ENCODE measurements at places on chromosomes 13 and 19.
A peak's percentile ranks its signal among the peaks of the same experiment; 100 is the strongest.

- DNase-seq: peak; percentile 10
Observed at GRCh38 chr13:113489549-113490495, 689 bp downstream of the DCUN1D2 start.

- no peak for DNase-seq
Observed at GRCh38 chr19:1814833-1815604, 2.9 kb upstream of the ATP8B3 start.

GRCh38 chr19:35204799-35205732, 23.5 kb downstream of the FAM187B start:
- no peak for DNase-seq

DNA sequence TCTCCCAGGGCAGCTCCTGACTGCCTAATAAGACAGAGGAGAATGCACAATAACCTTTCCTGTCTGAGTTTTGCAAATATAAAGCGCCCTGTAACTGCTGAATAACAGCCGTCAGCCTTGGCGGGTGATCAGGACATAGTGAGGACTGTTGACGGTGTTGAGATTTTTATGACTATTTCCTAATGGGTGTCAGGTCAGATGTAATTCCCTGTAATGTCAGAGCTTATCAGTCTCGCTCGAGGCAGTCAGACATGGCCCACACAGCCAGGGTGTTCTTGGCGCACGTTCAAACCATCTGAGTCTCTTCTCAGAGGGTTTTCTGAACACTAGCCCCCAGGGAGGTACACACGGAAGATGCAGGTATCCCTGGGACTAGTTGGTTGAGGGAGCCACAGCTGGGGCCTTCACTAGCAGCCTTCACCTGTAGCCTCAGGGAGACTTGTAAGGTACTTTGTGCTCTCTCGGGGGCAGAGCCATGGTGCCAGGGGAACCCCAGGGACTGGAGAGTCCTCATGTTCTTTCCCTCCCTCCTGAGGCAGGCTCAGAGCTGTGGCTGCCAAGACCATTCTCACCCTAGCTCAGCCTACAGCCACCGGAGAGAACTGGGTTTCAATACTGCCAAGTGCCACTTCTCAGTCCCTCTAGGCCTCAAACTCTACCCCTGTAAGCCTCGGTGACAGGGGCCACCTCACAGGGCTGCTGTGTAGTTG, 213.1 kb downstream of the UQCRFS1 start:
- DNase-seq: no peak

DNA sequence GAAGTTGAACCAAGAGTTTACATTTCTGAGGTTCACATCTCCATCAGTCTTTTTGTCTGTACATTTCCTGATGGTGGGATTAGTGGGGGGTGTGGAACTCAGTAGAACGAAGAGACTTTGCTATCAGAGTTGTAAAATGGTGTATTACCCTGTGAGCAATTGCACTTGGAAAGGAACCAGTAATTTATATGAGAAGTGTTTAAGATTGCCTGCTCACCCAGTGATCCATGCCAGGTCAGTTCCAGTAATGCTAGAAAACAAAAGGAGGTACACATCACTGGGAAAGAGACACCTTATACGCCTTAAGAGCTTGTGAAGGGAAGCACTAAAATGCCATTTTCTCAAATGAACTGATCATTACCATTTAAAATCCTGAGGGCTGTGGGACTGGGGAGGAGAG, 7.5 kb upstream of the DACH1 start:
- DNase-seq: no peak

- DNase-seq: no peak
Observed at GRCh38 chr13:39345982-39346381, 257.0 kb downstream of the LHFPL6 start.

DNA sequence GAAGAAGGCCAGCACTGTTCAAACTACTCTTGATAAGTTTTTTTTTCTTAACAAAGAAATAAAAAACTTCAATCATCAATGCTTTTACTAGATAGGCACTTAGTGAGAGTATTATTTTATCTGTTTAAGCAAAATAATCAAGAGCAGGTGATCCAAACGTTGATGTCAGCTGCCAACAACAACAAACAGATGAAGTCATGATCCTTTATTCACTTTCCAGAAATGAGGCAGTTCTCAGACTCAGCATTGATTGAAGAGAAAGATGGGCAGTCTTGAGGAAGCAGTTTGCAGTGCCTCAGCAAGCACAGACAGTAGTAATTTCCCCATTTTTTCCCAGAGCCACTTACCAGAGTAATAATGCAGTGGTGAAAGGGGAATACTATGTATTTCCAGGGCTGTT, 38.4 kb upstream of the CSNK1A1L start:
- no peak for DNase-seq

GRCh38 chr19:33441277-33441699, 67.8 kb downstream of the CEBPG start:
- DNase-seq: no peak

- DNase-seq: no peak
Observed at GRCh38 chr13:30004204-30004603, 153.8 kb upstream of the UBL3 start.

DNA sequence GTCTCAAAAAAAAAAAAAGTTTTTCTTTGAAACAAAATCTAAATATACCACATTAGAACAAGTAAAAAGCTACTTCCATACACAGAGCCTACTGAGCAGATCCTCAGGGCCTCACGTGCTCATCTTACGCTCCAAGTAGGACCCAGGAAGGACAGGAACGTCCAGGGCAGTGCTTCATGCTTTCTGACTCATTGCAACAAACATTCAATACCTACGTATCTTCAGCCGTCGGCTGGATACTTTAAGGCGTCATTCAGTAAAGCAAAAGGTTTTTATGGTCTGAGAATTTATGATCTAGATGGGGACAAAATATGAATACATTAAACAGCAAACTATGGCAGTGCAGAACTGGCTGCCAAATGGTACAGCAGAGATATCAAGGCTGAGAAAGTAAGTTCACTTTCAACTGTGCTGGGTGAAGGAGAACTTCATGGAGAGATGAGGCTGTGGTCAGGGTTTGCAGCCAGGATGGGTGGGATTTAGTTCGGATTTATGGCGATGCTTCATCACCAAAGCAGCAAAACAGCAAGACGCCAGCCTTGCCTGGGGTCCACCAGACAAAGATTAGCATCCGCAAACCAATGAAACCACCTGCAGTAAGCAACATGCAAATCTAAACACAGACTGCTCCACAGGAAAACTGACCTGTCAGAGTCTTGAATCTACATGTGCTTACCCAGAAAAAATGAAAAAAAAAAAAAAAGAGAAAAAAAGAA, 20.5 kb downstream of the CARS2 start:
- no peak for DNase-seq

DNA sequence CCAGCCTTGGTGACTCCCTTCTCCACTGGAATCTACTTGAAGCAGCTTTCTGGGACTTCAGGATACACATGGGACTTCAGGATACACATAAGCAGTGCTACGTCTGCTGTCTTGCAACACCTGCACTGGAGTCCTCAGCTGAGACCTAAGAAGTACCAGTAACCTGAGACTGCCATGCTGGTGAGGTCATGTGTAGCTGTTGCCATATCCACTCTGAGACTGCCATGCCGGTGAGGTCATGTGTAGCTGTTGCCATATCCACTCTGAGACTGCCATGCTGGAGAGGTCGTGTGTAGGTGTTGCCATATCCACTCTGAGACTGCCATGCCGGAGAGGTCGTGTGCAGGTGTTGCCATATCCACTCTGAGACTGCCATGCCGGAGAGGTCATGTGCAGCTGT, 937.9 kb downstream of the EFNB2 start:
- no peak for DNase-seq
